ENCODE measurements at places on chromosomes 7 and 10.

- no peak for DNase-seq
These were observed 5.6 kb downstream of the BZW2 start for GRCh38 chr7:16651396-16652239.

- no peak for DNase-seq
These were observed 11.8 kb downstream of the GPR146 start for GRCh38 chr7:1055956-1056784.

- DNase-seq = no peak
These were observed 8.5 kb downstream of the AKR1B15 start for GRCh38 chr7:134557391-134557790.

- DNase-seq = no peak
These were observed 14.0 kb downstream of the IMPDH1 start for GRCh38 chr7:128395748-128396147.

DNA sequence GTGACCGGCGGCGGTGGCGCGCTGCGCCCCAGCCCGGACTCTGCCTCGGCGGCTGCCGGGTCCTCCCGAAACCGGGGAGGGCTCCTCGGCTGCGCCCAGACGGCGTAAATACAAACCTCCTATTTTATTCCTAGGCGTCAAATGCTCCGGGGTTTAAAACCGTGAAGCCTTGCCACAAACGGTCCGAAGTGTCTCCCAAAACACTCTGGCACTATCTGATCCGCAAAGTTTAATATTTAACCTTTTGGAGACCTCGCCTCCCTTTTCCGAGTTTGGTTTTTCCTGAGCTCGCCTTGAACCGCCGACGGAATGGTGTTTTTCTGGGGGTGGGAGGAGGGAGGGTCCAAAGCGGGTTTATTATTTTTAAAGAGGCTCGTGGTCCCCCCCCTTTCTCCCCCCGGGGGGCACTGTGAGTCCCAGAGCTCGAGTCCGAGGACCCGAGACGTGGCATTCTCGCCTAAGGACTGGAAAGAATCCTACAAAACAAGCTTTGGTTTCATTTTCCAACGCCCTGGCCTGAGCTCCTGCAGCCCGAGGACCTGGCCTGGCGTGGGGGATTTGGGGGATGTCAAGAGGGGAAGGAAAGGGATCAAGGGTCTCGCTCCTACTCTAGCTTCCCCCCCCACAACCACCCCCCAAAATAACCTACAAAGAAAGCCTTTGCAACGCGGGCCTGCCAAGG lies 1.8 kb downstream of the TNRC18 start:
- no peak for DNase-seq

DNA sequence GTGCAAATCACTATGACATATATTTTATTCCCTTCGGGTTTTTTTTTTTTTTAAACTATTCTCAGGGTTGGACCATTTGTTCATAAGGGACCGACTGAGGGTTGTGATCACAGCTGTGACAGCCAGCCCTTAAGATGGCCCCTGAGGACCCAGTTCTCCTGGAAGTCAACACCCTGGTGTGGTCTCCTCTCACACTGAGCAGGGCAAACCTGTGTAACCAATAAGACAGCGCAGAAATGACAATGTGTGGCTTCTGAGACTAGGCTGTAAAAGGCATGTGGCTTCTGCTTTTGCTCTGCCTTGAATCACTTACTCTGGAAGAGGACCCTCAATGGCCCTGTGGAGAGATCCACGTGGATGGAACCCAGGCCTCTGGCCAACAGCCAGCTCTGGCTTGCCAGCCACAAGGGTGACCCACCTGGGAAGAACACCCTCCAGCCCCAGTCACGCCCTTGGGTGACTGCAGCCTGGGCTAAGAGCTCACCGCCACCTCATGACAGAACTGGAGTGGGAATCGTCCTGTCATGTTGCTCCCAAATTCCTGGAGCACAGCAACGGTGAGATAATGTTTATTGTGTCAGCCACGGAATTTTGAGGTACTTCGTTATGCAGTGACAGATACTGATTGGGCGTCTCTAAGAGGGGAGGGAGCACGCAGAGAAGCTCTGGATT lies 127.1 kb downstream of the CLEC2L start:
- DNase-seq = no peak

DNA sequence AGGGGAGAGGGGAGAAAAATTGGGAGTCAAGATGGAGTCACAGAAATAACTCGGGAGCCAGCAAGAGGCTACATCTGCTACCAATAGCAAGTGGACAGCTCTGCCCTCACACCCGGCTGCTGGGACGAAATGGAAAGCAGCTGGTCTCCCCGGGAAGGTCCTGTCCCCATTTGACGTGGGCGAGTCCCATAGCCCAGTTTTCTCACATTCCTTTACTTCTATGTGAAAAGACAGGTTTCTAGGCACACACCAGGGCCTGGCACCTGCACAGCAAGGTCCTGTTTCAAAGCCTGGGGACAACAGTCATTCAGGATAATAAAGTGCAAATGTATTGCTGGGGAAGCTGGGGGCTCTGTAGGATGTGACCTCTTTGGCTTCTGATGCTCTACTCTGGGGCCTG lies 162.6 kb downstream of the OAT start:
- no peak for DNase-seq

- DNase-seq = no peak
These were observed 381.8 kb upstream of the SORCS1 start for GRCh38 chr10:107546284-107546683.

DNA sequence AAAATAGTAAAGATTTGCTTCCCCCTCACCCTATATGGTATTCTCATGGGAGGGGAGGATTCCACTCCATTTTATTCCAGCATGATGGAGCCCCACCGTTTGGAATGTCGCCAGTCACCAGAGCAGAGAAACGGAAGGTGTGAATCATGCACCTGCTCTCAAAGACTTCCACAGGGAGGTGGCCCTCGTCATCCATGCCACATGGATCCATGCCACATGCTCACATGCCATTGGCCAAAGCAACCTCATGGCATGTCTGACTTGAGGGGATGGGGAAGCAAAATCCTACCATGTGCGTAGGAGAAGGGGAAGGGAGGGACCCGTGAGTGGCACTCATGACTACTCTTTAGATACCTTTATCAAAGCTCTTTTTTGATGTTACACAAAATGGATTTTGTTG lies 256.0 kb downstream of the SKAP2 start:
- no peak for DNase-seq

DNA sequence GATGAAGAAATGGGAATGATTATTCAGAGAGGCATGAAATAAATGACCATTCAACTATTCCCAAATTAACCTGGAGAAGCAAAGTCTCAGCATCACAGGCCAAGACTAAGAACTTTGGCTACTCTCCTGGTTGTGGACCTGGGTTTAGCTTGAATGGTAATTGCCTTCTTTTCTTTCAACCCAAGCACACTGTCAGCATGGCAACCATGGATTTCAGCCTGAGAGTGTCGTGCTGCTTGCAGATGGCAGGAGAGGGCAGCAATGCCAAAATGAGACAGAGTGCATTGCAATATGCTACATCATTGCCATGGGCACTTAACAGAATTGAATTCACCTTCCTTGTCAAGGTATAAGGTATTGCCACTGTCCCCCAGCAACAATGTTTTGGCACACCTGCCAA lies 767.2 kb downstream of the REEP3 start:
- no peak for DNase-seq

All from Kasumi-1 (cell line).